Cerebellar nuclear complex (tissue), 1 donor: ENCODE measurements at places on chromosomes 11 and 22.

DNA sequence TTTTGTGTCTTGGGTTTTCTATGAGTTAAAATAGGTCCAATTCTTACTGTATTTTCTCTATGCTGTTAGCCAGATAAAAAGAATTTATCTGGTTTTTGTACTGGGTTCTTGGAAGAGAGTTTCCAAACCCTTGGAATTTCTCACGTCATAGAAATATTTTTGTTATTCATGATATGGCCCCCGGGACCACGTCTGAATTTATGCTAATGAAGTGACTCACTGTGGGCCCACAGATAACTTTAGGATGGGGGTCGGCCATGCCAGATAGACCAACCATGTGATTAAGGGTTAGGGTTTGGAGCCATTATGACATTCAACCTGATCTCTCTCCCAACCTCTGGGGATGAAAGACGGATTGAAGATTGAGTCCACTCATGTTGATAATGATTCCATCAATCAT is 35.6 kb upstream of the DDI1 start:
- DNase-seq, result no peak

- DNase-seq, result no peak
Observed at GRCh38 chr11:80505771-80506170, 1064.9 kb upstream of the TENM4 start.

DNA sequence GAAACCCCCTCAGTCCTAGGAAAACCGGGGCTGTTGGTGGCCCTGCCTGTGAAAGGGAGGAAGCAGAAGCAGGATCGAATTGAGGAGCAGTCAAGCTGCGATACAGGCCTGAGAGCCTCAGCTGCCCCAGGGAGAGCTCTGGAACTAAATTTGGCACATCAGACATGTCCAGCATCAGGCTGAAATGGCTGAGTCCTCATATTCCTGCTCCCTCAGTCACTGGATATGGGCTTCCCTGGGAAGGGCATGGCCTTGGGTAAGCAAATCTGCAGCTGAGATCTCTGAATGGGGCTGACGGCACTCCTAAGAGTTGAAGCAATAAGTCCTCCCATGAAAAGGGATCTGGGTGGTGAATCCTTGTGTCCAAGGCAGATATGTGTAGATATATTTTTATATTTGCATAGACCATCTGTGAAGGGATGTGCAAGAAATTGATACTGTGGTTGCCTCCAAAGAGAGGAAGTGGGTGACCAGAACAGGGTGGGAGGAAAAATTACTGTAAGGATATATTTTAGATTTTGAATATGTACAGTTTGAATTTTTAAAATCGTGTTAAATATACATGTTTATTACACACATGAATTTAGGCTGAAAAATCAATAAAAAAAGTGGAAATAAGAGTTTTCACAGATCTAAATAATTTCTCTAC is 45.5 kb downstream of the APIP start:
- no peak for DNase-seq

DNA sequence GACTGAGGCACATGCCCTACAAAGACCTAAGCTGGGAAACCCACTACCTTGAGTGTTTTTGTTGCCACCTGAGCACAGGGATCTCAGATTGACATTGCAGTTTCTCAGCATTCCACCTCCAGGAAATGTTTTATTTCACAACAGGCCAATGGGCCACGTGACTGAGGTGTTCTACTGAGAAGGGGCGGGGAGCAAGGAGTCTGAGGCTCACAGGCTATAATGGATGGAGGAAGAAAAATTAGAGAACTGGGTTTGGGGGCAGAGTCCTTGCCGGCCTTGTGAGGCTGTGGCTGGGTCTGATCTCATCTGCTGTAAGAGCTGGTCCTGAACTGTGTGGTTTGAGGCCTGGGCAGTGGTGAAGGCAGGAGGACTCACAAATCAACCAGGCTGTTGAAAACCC is 40.7 kb downstream of the ZNF202 start:
- no peak for DNase-seq

DNA sequence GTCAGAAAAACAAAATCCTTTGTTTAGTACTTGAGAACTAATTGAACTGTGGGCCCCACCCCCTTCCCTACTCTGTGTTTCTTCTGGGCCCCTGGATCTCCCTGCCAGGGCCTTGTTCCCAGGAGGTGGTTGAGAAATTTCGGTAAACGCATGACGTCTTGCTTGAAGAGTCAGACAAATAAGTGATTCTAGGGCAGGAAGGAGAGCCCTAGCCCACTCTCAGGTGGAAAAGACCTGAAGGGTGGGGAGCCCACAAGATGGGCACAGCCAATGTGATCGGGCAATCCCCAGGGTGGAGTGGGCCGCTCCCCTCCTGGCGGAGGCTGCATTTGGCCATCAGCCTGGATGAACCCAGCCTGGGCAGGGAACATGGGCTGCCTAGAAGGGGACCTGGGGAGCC is 16.8 kb upstream of the P2RY2 start:
- DNase-seq, result no peak

- no peak for DNase-seq
Observed at GRCh38 chr11:14619603-14620531, 23.7 kb upstream of the PDE3B start.

DNA sequence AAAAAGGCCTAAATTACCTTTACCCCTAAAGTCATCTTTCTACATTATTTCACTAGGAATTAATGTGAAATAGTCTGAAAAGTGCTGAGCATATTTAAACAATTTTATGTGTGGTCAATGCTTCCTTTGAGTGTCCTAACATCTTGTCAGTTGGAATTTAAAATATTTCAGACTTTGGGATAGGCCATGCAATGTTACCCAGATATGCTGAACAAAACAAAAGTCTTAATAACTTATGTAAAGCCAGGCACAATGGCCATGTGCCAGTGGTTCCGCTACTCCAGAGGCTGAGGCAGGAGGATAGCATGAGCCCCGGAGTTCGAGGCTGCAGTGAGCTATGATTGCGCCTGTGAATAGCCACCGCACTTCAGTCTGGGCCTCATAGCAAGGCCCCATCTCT is 137.4 kb downstream of the CADM1 start:
- no peak for DNase-seq

DNA sequence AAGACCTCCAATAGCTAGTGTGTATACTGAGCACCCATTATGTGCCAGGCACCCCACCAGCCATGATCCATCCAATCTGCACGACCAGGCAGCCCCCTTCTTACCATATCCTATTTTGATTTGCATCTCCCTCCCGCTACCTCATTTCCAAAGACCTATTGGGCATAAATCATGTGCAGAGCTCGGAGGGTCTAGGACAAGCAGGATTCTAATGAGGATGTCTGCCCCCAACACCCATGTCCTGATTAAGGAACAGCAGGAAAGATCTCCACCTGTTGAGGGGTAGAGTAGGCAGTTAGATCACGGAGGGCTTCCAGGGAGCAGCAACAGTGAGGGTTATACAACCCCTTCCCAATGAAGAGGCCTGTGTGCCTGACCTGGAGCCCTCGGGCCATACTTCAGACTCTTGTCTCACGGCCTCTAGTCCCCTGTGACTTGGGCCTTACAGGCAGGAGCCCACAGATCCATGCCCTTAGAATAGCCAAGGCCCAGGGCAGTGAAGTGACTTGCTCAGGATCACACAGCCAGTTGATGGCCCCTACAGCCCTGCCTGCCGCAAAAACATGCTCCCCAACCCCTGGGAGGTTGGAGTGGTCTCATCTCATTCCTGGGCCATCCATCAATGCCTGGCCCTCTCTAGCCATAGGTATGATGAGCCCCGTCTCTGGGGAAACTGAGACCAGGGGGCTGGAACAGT is 3.5 kb downstream of the RAB3IL1 start:
- no peak for DNase-seq

DNA sequence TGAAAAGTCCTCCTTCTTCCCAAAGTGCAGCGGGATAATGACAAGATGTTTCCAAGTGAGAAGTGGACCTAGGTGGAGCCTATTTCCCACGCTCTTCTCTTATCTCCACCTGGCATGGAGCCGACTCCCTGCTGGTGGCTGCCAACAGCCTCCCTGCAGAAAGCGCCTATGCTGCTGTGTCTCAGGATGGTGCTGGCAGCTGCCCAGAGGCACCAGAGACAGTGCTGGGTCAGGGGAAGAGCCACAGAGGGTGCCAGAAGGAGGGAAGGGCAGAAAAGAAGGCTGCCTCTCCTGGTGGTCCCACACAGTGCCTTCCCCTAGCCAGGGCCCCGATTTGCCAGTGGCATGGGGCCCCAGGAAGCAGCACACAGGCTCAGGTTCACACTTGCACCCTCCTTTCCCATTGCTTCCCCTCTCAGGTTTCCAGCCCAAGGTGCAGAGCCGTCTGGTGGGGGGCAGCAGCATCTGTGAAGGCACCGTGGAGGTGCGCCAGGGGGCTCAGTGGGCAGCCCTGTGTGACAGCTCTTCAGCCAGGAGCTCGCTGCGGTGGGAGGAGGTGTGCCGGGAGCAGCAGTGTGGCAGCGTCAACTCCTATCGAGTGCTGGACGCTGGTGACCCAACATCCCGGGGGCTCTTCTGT is 19.0 kb downstream of the CD5 start:
- no peak for DNase-seq

- no peak for DNase-seq
Observed at GRCh38 chr11:34642873-34643272, 22.0 kb downstream of the EHF start.

DNA sequence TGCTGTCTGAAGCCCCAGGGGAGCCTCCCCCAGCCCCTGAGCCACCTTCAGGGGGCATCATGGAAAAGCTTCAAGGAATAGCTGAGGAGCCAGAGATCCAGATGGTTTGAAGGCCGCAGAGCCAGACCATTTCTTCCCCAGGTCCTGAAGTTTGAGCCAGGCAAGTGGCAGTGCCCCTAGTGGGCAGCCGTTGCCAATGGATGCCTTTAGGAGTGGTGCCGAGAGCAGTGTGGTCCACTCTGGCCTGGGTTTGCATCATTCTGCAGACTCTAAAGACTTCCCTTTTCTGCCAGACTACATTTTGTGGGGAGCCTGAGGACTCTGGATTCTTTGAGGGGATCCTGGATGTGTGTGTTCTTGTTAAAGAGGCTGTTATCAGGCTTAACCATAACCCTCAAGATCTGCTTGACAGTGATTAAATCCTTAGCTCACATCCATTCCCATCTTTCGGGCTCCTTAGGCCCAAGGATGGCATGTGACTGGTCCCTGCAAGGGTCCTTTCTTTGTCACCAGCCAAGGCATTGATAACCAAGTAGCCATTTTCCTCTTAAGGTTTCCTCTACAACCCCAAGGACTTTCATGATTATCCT is 13.1 kb downstream of the HINFP start:
- no peak for DNase-seq

GRCh38 chr11:14972581-14973495 is 687 bp upstream of the CALCA start:
- DNase-seq, result no peak

GRCh38 chr11:115364896-115365295 is 139.3 kb downstream of the CADM1 start:
- DNase-seq, result no peak
